ENCODE measurements at places on chromosomes 16 and 17.

GRCh38 chr17:45579529-45580495 is 89.3 kb upstream of the PLEKHM1 start:
- DNase-seq, result no peak

- no peak for DNase-seq
These were observed 29.2 kb upstream of the BEAN1 start for GRCh38 chr16:66397736-66398433.

DNA sequence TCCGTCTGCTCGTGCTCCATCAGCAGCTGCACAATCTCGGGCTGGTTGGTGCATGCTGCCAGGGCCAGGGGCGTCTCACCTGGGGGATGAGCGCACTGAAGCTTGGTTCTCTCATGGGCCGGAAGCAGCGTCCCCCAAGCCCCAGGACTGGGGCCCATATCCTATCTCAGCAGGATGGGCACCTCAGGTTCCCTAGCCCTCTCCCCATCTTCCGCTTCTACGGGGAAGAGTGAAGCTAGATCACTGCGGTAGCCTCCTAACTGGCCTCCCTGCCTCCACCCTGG is 24.8 kb downstream of the TRPV3 start:
- DNase-seq, result no peak

GRCh38 chr16:1884155-1884760 is 12.3 kb upstream of the MEIOB start:
- DNase-seq, result no peak

- DNase-seq, result peak; percentile 77
These were observed 497 bp downstream of the SMIM5 start for GRCh38 chr17:75633486-75634375.

- DNase-seq, result no peak
These were observed 77.5 kb downstream of the ANKRD11 start for GRCh38 chr16:89412811-89413210.

DNA sequence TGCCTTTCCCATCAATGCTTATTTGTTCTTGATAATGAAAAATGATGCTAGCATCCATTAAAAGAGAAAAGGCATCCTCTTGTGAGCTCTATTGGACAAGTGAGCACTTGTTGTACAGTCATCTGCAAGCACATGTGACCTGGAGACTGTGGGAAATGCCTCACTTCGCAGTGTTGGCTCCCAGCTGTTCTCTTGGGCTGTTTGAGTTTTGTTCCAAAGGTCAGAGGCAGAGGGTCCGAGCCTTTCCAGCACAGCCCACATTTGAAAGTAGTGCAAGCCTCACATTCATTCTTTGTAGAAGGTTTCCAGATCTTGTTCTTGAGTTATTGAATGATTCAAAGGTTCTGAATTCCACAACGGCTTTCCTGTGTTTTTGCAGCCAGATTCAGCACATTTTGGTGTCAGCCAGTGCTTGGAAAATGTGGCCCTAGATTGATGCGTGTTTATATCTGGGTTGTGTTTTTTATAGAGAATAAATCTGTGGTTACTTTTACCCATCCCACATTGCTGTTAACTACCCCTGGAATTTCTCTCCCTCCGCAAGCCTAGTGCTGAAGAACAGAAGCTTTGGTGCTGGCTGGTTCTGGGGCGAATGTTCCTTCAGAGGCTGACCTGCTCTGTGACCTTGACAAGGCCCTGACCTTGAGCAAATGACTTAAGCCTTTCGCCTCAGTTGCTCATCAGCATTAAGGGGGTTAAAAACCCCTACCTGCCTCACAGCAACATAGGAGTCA is 49.8 kb downstream of the CDH1 start:
- DNase-seq, result no peak

DNA sequence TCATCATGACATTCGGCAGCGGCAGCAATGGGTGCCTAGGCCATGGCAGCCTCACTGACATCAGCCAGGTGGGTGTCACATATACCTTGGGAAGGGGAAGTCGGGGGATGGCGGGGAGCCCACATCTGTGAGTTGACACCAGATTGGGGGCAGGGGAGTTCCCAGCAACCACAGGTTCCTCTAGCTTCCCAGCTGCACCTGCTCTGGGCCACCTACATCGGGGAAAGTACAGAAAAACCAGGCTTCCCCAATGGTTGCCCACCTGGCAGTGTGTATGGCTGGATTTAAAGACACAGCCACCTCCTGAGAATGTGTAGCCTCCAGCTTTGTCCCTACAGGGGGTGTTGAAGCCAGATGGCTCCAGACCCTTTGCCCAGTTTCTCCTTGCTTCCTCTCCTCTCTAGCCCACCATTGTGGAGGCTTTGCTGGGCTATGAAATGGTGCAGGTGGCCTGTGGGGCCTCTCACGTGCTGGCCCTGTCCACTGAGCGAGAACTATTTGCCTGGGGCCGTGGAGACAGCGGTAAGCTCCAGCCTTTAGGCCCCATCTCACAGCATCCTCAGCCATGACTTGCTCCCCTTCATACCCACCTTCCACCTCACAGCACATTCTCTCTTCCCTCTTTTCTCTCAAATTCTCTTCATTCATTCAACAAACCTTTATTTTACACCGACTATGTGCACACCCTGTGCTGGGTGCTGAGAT is 5.0 kb upstream of the TRAF4 start:
- DNase-seq, result no peak

GRCh38 chr17:51763058-51763457 is 395.5 kb downstream of the CA10 start:
- DNase-seq, result no peak
